ENCODE measurements at places on chromosomes 1 and 21.

DNA sequence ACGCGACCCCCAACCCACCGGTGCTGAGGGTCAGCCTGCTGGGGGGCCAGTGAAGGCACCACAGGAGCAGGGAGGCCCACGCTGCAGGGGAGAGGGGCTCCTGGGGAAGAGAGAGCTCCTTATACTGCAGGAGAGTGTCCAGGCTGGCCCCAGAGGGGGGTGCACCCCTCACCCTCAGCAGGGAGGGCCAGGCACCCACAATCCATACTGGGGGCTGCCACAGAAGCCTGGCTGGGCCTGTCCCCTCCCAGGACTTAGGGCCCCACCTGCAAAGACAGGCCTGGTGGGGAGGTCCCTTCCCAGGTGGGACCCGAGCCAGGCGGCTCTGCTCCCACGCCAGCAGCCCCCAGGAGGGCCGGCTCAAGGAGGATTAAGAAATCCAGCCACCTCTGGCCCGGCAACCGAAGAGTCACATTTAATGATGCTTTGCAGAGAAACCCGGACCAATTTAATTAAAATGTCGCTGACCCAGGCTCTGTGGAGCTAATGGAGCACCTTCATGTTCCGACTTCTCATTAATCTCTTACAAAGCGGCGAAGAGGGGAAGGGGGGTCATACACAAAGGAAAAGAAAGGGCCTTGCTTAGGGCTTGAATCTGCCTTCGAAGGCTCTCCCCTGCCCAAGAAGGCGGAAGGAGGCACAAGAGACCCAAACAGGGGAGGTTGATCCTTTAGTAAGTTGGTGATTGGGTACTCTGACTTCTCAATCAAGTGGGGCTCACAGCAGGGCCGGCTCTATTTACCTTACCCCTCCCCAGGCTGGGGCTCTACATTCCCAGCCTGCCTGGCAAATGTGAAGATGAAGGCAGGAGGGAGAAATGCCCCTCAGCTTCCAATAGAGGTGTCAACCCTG, 25.0 kb downstream of the WNT9A start:
- DNase-seq, result no peak

DNA sequence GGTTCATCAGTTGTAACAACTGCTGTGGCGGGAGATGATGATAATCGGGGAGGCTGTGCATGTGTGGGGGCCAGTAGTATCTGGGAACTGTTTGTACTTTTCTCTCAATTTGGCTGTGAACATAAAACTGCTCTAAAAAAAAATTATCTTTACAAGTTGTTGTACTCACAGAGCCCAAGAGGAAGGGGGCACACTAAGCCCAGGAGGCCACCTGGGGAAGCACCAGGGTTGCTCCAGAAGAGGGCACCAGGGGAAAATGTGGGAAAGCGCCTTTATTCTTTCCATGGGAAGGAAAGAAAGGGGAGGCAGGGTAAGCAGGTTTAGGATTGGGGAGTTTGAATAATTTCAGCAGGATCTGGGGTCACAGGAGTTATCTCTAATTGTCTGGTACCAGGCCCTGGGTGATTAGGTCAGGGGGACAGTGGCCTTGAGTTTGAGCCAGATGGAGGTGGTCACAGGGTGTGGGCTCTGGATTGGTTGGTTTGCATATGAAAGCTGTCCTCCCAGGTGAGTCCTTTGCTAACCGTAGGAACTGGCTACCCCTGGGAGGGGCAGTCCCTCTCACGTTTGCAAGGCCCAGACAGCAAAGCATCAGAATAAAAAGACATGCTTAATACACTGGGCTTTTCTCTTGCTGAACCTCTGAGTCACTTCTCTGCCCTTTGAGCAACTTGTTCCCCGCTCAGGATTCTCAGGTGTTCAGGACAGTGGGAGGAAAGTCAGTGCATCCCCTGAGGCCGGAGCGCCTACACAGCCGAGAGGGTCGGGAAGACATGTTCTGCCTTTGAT, 11.2 kb downstream of the MYOC start:
- DNase-seq, result no peak

GRCh38 chr1:38101037-38101785, 54.6 kb upstream of the POU3F1 start:
- no peak for DNase-seq

DNA sequence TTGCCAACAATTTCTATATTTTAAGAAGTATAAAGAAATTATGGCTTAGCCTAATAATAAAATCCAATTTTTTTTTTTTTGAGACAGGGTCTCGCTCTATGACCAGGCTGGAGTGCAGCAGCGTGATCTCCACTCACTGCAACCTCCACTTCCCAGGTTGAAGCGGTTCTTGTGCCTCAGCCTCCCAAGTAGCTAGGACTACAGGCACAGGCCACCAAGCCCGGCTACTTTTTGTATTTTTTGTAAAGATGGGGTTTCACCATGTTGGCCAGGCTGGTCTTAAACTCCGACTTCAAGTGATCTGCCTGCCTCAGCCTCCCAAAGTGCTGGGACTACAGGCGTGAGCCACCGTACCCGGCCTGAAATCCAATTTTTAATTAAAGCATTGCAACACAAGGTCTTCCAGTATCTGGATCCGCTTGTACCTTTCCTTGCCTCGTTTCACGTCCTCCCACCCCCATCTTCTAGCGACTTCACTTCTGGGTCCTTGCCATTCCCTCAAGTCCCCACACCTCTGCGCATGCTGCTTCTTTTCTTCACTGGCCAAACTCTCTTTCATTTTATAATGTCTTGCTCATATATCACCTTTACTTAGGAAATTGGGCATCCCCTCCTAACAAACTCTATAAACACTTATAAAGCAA, 2.3 kb downstream of the FUBP1 start:
- no peak for DNase-seq

DNA sequence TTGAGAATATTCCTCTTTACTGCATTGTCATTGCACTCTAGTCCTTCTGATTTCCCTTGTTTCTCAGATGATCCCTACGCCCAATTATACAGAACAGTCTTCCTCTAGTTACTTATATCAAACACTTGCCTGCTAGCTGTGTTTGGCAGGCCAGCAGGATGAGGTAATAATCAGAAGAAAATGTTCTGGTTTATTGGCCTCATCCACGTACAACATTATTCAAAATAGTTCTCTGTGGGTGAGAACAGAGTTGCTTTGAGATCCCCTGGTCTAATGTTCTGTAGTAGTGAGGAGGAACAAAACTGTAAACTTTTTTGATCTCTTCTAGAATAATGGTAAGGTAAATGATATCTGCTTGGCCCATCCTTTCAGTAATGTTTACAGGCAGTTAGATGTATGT, 22.3 kb upstream of the C1orf105 start:
- no peak for DNase-seq

GRCh38 chr1:88649932-88650331, 34.1 kb upstream of the PKN2 start:
- DNase-seq, result no peak

DNA sequence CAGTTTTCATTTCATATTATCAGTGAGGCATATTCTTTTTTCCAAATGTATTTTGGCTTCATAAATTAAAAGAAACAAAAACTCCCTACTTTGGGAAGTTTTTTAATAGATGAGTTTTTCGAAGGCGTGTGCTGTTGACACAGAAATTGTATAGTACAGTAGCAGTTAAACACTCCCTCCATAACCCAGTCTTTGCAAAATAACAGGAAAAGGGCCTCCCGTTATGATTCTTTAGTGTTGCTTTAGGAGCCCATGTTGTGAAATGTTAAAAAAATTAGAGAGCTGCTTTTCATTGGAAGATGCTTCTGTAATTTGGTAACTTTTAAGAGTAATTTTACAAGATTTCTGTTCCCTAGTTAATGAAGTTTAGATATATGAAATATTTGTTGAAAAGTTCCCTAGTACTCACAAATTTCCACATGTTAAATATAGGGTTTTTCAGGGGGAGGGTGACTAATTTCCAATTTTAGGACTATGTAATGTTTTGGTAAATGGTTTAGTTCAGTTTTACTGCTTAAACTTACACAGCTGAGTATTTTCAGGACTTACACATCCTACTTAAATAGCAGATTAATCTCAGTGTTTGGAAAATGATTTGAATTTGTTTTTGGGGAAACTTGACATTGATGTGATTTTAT, 2.0 kb downstream of the CAMSAP2 start:
- no peak for DNase-seq
